ENCODE measurements at places on chromosomes 13 and 19.

GRCh38 chr19:12825254-12826131, 8.9 kb downstream of the RTBDN start:
- no peak for DNase-seq

DNA sequence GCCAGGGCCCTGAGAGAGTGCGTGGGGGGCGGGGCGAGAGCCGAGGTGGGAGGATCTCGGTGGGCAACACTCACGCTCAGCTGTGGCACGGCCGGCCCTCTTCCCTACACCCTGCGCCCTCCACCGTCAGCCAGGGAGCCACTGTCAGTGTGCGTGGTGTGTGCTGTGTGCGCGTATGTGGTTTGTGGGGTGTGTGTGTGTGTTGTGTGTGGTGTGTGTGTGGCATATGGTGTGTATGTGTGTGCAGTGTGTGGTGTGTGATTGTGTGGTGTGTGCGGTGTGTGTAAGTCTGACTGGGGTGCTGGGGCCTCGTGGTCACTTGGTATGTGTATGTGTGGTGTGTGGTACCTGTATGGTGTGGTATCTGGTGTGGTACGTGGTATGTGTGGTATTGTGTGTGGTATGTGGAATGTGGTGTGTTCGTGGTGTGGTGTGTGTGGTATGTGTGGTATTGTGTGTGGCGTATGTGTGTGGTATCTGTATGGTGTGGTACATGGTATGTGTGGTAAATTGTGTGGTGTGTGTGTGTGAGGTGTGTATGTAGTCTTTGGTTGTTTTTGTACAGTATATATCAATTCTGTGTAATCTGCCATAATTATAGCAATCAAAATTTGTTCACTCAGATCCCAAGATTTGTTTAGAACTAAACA, 5.1 kb downstream of the GRK1 start:
- no peak for DNase-seq

DNA sequence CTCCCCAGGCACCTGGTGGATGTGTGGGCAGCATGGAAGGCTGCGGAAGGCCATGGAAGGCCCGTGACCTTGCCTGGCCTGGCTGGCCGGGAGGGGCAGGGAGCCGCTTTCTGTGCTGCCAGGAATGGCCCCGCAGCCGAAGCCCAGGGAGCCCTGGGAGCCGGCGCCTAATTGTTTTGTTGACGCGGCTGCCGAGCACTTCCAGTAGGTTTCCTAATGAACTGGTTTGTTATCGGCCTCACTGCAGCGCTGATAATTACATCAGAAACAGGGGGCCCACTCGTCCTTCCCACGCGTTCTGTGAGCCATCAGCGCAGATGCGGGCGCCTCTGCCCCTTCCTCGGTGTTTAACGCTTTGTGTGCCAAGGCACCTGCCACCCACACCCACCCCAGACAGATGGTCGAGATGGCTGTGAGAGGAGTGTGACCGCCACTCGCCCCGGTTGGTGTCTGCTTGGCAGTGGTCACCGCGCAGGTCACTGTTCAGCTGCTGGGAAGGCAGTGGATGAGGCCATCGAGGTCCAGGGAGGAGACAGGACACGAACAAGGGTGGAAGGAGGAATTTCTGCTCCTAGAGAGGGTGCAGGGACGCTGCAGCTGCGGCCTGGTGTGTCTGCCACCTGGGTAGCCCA, 124.5 kb downstream of the KDM4B start:
- no peak for DNase-seq

- no peak for DNase-seq
Measured at GRCh38 chr19:50713556-50714236, 5.9 kb downstream of the SHANK1 start.

DNA sequence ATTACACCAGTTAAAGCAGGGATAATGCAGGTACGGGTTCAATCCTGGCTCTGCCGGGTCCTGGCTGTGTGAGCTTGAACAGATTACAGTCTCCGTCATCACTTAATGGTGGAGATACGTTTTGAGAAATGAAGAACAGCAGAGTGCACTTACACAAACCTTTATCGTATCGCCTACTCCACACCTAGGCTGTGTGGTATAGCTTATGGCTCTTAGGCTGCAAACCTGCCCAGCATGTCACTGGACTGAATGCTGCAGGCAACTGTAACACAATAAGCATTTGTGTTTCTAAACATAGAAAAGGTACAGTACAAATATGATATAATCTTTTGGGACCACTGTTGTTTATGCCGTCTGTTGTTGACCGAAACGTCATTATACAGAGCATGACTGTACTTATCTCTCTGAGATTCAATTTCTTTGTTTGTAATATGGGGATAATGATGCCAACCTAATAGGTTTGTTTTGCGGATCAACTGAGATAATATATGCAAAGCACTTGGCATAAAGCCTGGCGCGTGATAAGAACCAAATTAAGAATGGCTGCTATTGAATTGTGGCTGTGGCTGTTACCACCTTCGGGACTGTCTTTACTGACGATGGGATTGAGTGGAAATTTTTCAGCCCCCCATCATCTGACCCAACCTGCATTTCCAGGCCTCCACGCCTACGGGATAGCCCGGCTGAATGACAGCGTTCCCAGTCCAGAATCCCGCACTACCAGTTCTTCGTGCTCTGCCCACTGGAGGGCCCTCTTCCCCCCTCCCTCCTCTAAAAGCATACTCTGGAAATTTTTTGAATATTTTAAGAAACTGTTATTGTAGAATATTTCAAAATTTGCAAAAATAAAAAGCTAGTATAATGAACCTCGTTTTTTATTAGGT, 11.2 kb downstream of the KRTDAP start:
- peak; percentile 18 for DNase-seq

DNA sequence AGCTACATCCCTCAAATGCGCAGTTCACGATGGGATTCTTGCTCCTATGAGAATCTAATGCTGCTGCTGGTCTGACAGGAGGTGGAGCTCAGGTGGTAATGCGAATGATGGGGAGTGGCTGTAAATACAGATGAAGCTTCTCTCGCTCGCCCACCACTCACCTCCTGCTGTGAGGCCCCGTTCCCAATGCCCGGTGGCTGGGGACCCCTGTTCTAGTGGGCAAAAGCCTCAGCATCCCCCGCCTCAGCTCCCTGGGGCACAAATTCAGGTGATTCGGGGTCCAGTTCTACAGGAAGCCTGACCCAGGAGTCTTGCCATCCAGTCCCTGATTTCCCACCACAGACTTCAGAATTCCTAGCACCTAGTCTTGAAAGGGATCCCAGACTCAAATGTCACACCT, 3.7 kb downstream of the RETN start:
- no peak for DNase-seq

- DNase-seq, result no peak
Measured at GRCh38 chr19:3451451-3451866, 28.9 kb downstream of the SMIM24 start.

DNA sequence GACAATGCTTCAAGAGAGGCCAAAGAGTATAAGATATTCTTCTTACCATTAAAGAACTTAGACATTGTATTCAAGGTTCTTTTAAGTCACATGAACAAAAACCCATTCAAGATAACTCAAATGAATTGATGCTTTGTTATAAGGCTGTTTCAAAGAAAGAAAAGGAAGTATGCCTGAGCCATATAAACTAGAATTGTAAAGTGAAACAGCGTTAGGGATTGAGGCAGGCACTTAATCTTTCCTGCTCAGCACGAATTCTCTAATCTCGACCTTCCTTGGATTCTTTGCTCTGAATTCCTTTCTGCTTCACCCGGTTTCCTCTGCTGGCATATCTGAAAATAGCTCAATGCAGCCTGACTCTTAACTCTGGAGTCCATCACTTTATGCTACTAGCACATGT, 595.4 kb downstream of the DIAPH3 start:
- no peak for DNase-seq

All from umbilical cord (tissue), 2 donors.